ENCODE measurements at places on chromosomes 2 and 18.

DNA sequence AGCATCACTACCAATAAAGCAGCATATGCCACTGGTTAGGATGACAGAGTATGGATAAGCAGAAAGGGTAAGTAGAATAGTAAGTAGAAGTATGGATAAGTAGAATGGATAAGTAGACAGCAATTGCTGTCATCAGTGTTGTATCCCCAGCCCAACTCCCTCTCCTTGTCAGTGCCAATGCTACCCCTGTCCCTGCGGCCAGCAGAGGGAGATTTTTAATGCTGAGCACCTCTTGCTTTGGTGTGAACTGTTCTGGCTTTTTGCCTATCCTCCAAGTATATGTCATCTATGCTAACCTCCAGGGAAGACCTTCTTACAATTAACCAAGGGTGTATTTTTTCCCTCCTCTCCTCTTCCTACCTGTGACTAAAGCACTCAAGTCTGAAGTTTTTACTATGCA is 136.7 kb upstream of the SPHKAP start:
- no peak for DNase-seq

DNA sequence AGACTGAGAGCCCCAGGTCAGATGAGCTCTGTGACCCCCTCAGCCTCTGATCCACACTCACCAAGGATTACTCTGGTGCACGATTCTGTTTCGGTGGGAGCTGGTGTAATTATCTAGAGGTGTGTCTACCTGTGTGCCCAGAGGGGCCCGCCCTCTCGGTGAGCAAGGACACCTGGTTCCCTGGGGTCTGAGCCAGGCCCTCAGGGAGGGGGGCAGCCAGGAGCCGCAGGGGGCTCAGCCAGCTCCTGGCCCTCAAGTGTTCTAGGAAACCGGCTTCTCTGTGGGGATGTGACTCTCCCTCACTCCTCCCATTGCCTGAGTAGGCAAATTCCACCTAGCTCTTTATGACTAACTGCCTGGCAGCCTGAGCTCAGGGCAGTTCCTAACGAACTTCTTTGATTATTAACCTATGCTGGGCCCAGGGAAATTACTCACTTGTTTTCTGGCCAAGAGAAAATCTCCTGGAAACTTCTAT is 17.4 kb downstream of the AGAP1 start:
- DNase-seq: no peak

- no peak for DNase-seq
Measured at GRCh38 chr2:101272045-101272784, 19.5 kb downstream of the CNOT11 start.

GRCh38 chr2:28452534-28453081 is 43.3 kb upstream of the PLB1 start:
- DNase-seq: no peak

DNA sequence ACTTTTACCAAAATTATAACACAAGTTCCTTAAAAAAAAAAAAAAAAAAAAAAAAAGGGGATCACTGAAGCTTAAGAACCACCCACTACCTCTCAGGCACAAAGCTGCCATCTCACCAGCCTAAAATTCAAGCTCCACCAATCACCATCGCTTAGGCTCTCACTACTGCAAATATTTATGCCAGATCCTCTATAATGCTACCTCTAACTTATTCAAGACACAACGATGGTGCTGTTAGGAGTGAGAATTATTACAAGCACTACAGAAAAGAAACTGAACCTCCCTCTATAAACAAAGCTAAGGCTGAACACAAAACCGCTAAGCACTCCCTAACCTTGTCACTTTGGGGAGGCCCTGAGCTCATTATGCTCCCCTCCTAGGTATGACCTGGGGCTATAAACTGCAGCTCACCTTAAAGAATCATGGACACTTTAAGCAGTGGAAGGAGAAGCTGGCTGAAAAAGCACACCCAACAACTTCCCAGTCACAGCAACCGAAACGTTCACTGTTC is 3.6 kb downstream of the FZD5 start:
- DNase-seq: no peak

Measured in cerebellar nuclear complex (tissue), 1 donor.